Activated CD4-positive, alpha-beta T cell treated with anti-CD3 and anti-CD28 coated beads for 1 hour (primary cell): ENCODE measurements at places on chromosomes 12 and 14.

DNA sequence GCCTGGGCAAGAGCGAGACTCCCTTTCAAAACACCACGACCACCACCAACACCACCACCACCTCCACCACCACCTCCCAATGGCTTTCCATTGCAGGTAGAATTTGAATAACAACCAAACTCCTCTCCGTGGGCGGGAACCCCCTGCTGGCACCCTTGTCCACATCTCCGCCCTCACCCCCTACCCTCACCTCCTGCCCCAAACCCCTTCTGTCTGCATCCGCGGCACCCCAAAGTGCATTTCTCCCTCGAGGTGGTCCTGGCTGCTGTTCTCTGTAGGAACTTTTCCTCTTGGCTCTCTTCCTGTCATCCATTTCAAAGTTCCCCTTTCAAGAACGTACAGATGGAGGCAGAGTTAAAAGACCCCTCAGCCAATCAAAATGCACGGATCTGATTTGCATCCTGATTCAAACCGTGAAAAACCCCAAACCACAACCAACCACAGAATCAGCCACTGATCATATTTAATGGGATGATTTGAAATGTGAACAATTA is 3.8 kb downstream of the SDSL start:
- DNase-seq, result no peak

DNA sequence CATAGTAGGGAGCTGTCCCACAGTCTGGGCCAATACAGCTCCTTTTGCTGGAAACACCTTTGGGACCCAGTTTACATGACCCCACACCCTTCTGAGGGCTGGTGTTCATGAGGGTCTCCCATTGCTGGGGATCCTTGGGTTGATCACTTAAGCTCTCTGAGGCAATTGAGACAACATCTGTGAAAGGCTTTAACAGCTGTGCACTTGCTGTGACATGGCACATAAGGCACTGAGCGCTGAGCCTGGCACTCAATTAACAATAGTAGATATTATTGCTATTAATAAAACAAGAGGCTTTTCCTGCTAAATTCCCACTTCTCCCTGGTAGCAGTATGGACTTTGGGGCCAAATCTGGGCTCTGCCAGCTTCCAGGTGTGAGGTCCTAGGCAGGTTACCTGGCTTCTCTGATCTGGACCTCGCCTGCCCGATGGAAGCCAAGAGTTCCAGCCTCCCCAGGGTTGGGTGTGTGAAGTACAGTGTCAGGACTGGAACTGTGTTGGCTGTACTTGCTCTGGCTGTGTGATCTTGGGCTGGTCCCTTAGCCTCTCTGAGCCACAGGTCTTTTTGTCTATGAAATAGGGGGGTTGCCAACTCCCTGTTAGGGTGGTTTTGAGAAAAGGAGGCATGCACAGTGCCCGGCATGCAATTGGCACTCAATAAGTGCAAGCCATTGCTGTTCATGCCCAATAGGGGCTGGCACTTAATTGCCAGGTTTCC is 3.1 kb downstream of the SH2B3 start:
- no peak for DNase-seq

DNA sequence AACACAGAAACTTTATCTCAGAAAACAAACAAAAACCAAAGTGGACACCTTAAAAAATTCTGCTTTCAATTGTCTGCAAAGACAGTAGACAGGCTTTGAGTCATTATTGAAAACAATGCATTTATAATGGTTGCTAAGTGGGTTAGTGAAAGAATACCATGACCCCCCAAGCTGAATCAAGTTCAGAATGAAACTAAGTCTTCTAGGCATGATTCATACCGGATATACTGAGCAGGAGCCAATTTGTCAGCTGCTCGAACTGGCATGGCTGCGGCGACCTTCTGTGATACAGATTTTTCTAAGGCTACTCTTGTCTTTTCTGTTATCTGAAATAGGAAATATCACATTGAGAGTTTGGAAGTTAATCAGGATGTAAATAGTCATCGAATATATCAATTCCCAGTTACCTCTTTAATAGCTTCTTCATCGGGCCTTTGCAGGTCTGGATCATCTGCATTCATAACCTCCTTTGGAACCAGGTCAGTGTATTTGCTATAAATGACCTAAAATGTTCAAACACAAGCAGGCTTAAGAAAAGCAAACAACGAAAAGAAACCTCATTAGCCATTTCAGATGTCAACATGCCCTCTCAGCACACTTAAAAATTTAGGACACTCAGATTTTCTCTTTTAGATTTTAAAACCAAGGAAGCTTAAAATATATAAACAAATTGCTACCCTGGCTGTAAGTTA is 22.3 kb downstream of the SNW1 start:
- no peak for DNase-seq

GRCh38 chr12:77746096-77746495 is 84.6 kb upstream of the NAV3 start:
- no peak for DNase-seq

GRCh38 chr12:54981796-54982195 is 2.8 kb downstream of the TESPA1 start:
- peak; percentile 26 for DNase-seq

DNA sequence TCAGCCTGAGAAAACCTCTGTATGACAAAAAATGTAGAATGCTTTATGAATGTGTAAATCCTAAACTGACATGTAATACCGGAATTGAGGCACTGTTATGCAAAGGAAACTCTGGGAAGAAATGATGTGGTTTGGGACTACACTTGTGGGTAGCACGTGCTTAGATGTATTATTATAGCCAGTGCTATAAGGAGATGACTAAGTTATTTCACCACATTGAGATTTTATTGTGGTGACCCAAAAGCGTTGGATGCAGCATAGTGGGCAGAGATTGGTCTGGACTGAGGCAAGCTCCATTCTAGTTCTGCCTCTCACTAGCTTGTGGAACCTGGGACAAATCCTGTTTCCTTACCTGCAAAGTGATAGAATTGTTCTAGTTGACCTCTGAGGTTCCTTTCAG is 172.2 kb downstream of the SNAPC1 start:
- DNase-seq, result no peak

DNA sequence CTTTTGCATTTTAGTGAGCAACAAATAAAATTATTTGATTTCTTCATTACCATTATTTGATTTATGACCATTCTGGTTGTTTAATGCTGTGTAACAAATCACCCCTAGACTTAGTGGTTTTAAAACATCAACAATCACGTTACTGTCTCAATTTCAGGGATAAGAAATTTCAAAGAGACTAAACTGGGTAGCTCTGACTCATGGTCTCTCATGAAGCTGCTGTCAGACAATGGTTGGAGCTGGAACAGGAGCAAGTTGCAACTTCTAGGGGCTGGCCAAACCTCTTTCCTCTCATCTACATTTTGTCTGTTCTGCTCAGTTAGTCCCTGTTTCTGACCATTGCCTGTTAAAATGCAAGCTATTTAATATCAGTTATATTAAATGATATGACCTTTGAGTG is 517.0 kb downstream of the KCNH5 start:
- DNase-seq, result no peak

DNA sequence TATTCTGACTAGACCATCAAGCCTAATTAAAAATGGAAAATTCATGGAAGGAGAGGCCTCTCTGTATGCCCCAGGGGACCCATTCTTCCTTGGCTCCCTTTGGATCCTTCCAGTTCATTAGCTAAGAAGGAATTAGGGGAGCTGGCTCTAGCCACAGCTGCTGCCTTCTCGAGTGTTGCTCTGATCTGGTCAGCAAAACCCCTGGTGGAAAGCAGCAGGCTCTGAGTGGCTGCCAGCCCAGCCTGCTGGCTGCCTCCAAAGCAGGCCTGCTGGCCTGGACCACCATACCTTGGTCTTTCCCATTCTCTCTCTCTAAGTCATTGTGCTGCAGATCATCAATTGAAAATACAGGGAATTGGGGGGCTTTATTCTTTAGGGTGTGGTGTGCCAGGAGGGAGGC is 29.0 kb upstream of the AKAP6 start:
- no peak for DNase-seq

DNA sequence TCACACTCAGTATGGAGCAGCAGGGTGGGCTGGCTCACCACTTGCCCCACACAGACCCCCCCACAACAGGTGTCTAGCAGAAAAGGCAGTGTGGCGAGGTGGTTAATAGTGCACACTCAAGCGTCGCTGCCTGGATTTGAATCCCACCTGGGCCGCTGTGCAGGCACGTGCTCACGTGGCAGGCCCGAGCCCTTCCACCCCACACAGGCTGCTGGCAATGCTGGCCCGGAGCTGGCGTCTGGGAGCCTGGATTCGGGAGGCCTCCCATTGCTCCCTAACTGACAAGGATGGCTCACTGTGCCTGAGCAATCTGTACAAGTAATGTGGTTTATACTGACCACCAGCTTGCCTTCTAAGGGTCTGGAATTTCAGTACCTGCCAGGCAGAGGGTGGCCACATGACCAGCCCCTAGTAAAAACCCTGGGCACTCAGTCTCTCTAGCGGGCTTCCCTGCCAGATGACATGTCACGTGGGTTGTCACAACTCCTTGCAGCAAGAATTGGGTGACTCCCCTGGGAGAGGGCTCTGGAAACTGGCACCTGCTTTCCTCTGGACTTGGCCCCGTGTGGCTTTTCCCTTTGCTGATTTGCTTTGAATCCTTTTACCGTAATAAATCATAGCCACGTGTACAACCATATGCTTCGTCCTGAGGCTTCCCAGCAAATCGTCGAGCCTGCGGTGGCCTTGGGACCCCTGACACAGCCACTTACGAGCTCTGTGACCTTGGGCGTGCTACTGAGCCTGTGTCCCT is 72.8 kb downstream of the SCARB1 start:
- no peak for DNase-seq

DNA sequence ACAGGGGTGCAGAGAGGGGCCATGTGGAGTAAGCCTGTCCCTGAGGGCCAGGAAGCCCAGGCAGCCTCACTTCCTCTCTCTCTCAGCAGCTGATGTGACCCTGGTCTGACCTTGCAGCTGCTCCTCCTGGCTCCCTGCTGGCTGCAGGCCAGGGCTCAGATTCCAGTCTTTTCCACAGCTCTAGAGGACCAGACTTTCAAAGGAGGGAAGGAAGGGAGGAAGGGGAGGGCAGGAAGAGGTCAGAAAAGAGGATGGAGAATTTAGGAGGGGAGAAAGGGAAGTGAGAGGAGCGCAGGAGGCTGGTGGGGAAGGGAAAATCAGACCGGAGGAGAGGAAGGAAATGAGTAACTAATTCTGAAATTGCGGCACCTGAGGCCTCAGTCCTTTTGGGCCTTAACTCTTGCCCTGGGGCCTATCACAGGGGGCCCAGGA is 40.9 kb upstream of the VASH1 start:
- DNase-seq, result no peak

DNA sequence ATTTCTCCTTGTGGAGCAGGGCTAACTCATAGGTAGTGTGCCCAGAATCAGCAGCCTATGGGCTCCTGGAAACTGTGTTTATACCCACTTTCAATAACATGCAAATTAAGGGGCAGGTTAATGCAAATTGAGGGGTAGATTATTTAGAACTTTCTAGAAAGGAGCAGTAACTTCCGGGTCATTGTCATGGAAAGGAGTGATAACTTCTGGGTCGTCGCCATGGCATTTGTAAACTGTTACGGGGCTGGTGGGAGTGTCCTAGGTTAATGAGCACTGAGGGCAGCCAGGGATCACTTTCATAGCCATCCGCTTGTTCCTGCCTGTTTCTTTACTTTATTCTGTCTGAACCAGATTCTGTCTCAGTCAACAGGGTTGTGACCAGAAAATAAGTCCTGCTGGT is 143.3 kb upstream of the RFLNA start:
- DNase-seq, result no peak

DNA sequence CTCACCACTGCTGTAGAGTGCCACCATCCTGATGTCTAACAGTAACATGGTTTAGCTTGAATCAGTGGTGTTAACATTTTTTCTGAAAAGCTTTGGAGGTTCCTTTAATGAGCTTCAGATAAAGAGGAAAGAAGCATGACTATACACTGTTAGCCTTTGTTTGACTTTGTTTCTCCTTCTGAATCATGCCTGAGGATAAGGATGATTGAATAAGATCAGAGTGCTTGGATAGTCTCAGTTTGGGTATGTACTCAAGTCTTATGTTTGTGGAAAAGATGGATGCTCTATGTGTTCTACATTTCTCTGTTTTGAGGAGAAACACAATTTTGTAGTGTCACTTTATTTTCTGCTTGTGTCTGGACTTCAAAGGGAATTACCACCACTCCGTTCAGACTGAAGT is 42.0 kb downstream of the GPATCH2L start:
- DNase-seq, result no peak

- DNase-seq, result no peak
Measured at GRCh38 chr12:50203691-50204090, 36.5 kb upstream of the CERS5 start.

GRCh38 chr12:10557329-10557728 is 51.6 kb downstream of the EIF2S3B start:
- no peak for DNase-seq

DNA sequence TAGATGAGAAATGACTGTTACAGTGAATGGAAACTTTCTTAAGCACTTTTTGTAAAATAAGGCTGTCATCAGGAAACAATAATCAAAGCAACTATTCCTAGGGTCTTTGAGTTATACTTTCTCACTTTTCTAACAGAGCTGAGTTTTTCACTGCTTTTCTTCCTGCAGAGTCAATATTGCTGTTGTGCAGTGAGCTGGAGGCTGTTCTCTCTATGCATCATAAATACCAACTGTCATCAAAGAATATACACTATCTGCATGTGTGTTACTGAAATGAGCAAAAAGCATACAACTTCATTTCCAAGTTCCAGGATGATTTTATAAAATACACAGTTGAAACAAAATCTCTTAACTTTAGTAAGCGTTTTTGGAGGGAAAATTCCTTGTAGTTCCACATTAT is 110.4 kb upstream of the CPSF6 start:
- no peak for DNase-seq

DNA sequence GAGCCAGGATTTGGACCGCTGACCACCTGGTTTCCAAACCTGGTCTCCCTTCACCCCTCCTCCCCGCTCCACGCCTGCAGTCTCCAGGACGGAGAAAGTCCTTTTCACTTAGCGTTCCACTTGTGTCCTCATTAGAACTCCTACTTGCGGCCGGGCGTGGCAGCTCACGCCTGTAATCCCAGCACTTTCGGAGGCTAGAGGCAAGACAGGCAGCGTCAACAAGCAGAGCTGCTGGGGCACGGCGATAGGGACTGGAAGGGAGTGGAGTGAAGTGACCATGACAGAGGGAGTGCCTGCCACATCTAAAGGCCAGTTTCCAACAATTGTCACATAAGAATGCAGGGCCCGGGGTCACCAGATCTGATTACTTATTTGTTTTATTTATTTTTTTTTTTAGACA is 132.5 kb upstream of the NCOR2 start:
- DNase-seq, result no peak

DNA sequence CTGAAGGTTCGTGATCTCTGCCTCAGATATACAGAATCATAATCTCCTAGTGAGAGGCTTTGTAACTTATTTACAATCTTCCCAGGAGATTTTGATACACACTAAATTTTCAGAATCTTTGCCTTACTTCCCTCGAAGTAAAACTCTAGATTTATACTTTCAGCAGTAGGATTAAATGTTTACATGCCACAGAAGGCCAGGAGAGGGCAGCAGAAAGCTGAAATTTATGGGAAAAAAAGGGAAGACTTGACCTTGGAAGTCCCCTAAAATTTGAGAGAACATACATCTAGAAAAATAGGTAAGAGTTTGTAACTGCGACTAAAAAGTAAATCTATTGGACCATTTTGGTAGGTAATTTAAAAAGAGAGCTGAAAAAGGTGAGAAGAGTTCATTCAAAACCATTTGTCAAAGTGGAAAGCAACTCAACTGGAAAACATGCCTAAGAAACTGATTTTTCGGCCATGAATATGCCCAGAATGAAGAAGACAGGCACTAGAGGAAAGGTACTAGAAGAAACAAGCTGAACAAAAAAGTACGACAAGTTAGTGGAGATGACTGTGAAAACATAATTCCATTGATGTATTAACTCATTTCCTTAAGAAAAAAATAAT is 242.0 kb upstream of the MDGA2 start:
- no peak for DNase-seq

GRCh38 chr12:8123124-8123912 is at the start of gene CLEC4A:
Gene CLEC4A, plus strand, starts transcription at chr12:8123617. Its CDS starts 262 bp downstream, at chr12:8123879.
- DNase-seq, result no peak

GRCh38 chr14:20714593-20715250 is 26.2 kb downstream of the ANG start:
- no peak for DNase-seq
